ENCODE measurements at places on chromosomes 12 and 14. TPM values are rescaled to one million over a fixed set of nuclear protein-coding genes. Genes with fewer than 3 reads are reported as not detected.

Gene RFX4
- not detected for total RNA-seq

- no peaks in the 10 kb centered on the region for H3K27me3 ChIP-seq
- no peak overlapping the region for H3K4me3 ChIP-seq
- H3K27ac ChIP-seq = no peak overlapping the region
- DNase-seq = no peak
Observed at GRCh38 chr12:52263761-52264434, 10.5 kb upstream of the KRT86 start.

- no peaks in the 10 kb centered on the region for H3K4me1 ChIP-seq
- H3K4me3 ChIP-seq = no peak overlapping the region
- DNase-seq = no peak
- H3K27me3 ChIP-seq = no peaks in the 10 kb centered on the region
Observed at GRCh38 chr14:81385419-81385818, 14.7 kb downstream of the STON2 start.

DNA sequence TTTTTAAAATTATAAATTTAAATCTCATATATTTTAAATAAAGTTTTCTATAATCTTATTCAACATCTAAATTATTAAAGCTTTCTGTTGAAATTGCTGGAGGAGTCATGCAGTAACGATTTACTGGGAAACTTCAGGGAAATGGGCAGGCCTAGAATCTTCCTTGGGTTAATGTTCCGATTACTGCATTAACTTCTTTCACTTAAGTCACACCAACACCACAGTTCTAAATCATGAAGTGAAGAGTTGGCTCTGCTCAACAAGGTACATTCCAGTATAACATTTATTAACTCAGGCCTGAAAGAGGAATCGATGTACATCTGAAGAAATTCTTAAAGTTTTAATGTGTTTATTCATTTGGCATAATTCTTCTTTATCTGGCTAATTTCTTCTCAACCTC lies 244.3 kb downstream of the CCER1 start:
- no peaks in the 10 kb centered on the region for H3K36me3 ChIP-seq
- H3K4me1 ChIP-seq = no peaks in the 10 kb centered on the region
- H3K27me3 ChIP-seq = no peaks in the 10 kb centered on the region
- no peak overlapping the region for H3K4me3 ChIP-seq
- no peak overlapping the region for H3K27ac ChIP-seq
- no peak for DNase-seq

- no peak overlapping the region for H3K4me3 ChIP-seq
- no peaks in the 10 kb centered on the region for H3K27me3 ChIP-seq
- H3K27ac ChIP-seq = no peak overlapping the region
- no peaks in the 10 kb centered on the region for H3K4me1 ChIP-seq
Observed at GRCh38 chr14:20417250-20418186, 4.2 kb upstream of the TEP1 start.

DNA sequence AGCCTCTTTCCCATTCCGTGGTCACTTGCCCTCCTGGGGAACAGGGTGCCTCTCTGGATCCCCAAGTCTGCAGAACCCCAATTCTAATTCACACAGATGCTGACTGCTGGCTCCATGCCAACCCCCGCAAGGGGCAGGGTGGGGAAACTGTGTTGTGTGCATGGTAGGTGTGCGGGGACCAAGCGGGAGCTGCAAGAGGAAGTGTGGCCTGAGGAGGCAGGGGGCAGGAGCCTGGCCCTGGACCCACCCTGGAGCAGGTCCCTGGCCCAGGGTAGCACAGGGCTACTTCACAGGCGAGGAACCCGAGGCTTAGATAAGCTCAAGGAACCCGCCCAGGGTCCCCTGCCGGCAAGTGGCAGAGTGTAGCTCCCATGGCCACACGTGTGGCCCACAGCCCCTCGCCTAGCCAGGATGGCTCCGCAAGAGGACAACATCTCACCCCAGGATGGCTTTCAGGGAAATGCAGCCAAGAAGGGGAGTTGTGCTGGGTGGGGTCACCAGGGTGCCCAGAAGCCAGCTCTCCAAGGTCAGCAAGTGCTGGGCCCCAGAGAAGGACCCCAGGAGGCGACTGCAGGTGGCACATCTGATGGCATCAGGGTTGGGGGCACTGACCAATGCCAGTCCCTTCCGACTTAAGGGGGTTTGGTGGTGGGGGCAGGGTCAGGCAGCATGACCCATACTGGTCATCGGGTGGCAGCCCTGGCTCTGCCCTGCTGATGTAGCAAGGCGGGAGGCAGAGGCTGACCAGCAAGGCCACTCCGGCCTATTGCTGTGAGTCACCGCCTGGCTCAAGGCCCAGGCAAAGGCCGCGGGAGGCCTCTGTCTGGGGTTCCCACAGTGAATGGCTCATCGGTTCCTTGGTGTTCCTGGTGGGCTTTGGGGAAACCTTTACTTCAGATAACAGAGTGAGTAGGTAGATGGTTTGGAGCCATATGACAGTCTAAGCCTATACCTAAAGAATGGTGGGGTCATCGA lies 37.3 kb upstream of the EML1 start:
- no peak overlapping the region for H3K4me3 ChIP-seq
- H3K4me1 ChIP-seq = peaks cover 16% of the 10 kb centered on the region
- peak overlapping the region; percentile 22 for H3K27ac ChIP-seq
- peak; percentile 78 for DNase-seq

- no peaks in the 10 kb centered on the region for H3K36me3 ChIP-seq
- H3K27me3 ChIP-seq = no peaks in the 10 kb centered on the region
- H3K4me3 ChIP-seq = no peak overlapping the region
- DNase-seq = no peak
- H3K4me1 ChIP-seq = no peaks in the 10 kb centered on the region
Observed at GRCh38 chr14:34387974-34388516, 74.0 kb downstream of the SPTSSA start.

Data from ascending aorta (tissue), 2 donors.